Cardiac ventricle fibroblast (primary cell): ENCODE measurements at places on chromosomes 4 and X. TPM values are rescaled to one million over a fixed set of nuclear protein-coding genes. Genes with fewer than 3 reads are reported as not detected.

Gene GATA1
- total RNA-seq = not detected in 2 replicates

Gene BCORL1
- 6.3 and 8.4 TPM in 2 replicates for total RNA-seq

Gene FAM47E
- total RNA-seq = 0.44 and 0.78 TPM in 2 replicates

Gene PLAC8
- total RNA-seq = not detected in 2 replicates

Gene TREX2
- total RNA-seq = 1.1 and 5.5 TPM in 2 replicates

Gene GPC3
- 2.8 and 3.9 TPM in 2 replicates for total RNA-seq
